ENCODE measurements at places on chromosomes 1 and 21.

GRCh38 chr1:206128196-206128595 is 11.0 kb upstream of the AVPR1B start:
- DNase-seq = no peak

GRCh38 chr21:38733972-38734546 is 71.7 kb upstream of the ETS2 start:
- DNase-seq = peak; percentile 70

DNA sequence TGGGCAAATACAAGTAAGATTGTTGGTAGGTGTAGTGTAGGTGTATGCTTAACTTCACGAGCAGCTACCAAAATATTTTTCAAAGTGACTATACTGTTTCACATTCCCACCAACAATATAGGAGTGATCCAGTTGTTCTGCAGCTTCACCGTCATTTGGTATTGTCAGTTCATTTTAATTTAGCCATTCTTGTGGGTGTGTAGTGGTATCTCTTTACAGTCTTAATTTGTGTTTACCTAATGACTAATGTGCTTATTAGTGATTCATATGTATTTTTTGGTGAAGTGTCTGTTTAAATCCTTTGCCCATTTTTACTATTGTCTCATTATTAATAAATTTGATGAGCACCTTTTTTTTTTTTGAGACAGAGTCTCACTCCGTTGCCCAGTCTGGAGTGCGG is 35.4 kb downstream of the RCSD1 start:
- no peak for DNase-seq

DNA sequence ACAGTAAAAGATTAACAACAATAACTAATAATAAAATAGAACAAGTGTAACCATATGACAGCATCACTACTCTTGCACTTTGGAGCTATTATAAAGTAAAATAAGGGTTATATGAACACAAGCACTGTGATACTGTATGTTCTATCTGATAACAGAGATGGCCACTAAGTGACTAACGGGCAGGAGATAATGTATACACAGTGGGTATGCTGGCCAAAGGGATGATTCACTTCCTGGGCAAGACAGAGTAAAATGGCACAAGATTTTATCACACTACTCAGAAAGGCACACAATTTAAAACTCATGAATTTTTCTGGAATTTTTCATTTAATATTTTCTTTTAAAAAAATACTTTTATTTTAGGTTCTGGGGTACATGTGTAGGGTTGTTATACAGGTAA is 12.3 kb downstream of the SLC9C2 start:
- no peak for DNase-seq
